Mesothelial cell of epicardium (in vitro differentiated cells): ENCODE measurements at places on chromosomes 3 and 15. TPM values are rescaled to one million over a fixed set of nuclear protein-coding genes. Genes with fewer than 3 reads are reported as not detected.

Gene CHRFAM7A
- total RNA-seq, result 0.33 to 1.5 TPM (median 0.99 TPM) in 3 replicates

Gene IL5RA
- not detected in 3 replicates for total RNA-seq

Gene HEG1
- total RNA-seq, result 12.8 to 14.4 TPM (median 13.8 TPM) in 3 replicates

Gene TRAT1
- not detected in 3 replicates for total RNA-seq

Gene GHRL
- total RNA-seq, result 0.73 to 1.9 TPM (median 0.96 TPM) in 3 replicates

Gene AGTR1
- total RNA-seq, result 0.13 to 0.34 TPM (median 0.27 TPM) in 3 replicates

Gene EXD1
- not detected in 3 replicates for total RNA-seq

Gene GABRB3
- total RNA-seq, result 2.8 to 3.4 TPM (median 3.1 TPM) in 3 replicates

Gene TP63
- total RNA-seq, result 25.5 to 28.6 TPM (median 25.9 TPM) in 3 replicates

Gene CORO2B
- total RNA-seq, result 1.00 to 1.1 TPM (median 1.1 TPM) in 3 replicates

Gene CHRM5
- 0.13 TPM in 1 of 3 replicates, not detected in the others for total RNA-seq

Gene MINAR1
- total RNA-seq, result 2.2 to 2.6 TPM (median 2.4 TPM) in 3 replicates
